SK-MEL-5 (cell line): ENCODE measurements at places on chromosomes 4 and X. TPM values are rescaled to one million over a fixed set of nuclear protein-coding genes. Genes with fewer than 3 reads are reported as not detected.

- DNase-seq = no peak
These were observed 12.3 kb upstream of the REPS2 start for GRCh38 chrX:16934185-16934584.

DNA sequence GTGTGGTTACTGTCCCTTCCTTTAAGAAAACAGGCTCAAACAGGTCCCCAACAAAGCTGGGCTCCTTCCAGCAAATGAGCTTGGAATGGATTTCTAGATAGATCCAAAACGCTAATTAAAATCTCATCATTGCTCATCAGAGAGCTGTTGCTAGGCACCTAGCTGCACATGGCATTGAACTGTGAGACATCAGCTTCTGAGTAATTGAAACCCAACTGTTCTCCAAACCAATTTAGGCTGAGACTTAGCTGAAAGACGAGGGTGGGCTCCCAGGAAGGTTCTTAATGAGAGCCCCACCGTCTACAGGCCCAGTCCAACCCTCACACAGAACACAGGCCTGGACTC lies 59.1 kb downstream of the FAM184B start:
- no peak for DNase-seq

DNA sequence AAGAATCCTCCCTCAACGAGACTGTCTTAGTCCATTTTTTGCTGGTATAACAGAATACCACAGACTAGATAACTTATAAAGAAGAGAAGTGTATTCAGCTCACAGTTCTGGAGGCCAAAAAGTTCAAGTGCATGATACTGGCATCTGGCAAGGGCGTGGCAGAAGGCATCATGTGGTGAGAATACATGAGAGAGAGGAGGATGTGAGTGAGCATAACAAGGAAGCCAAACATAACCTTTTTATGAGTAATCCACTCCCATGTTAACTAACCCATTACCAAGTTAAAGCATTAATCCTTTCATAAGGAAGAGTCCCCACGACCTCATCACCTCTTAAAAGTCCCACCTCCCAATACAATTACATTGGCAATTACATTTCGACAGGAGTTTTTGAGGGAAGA lies 504.6 kb downstream of the IQCM start:
- no peak for DNase-seq

Gene TECRL
- total RNA-seq = not detected in 2 replicates

Gene CT47B1
- total RNA-seq = not detected in 2 replicates
